GM12864 (cell line): ENCODE measurements at places on chromosomes 3 and 15.

DNA sequence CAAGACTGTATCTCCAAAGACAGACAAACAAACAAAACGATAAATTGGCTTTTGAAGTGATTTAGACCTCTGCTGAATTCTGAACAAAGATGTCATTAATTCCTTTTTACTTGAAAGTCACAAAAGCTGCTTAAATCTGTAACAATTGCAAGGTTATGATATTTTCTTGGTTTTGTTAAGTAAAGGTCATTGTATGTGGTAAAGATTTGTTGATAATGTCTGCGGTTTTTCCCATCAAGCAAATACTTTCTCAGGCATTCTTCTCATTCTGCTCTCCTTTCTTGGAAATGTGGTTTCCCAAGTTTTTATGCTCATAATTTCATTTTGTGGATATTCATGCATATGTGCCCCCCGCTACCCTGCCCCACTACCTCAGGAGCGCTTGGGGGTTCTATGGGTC lies 116.5 kb downstream of the SLMAP start:
- DNase-seq: no peak

DNA sequence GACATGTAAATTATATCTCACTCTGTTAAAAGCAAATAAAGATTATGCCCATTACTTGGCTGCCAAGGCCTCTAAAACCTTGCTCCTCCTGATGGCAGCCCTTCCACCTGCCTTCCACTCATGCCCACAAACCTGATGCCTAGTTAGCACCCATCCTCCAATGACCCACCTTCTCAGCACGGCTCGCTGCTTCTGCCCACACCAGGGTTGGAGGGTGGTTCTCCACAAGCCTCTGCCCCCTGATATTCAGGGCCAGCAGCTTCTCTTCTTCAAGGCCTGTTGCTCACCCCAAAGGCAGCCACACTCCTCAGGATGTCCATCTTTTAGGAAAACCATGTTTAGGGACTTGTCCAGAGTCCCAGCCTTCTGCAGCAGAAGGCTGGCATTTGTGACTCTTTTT lies 263.4 kb upstream of the TLE3 start:
- DNase-seq: no peak

GRCh38 chr3:112437146-112438022 lies 61.9 kb downstream of the BTLA start:
- DNase-seq: no peak

GRCh38 chr3:128492671-128493569 lies at the start of gene GATA2:
Gene GATA2, minus strand, starts transcription at chr3:128493201. Its CDS starts 6,170 bp downstream, at chr3:128487031.
- DNase-seq: no peak

GRCh38 chr15:31598620-31599019 lies 272.0 kb downstream of the KLF13 start:
- DNase-seq: no peak

DNA sequence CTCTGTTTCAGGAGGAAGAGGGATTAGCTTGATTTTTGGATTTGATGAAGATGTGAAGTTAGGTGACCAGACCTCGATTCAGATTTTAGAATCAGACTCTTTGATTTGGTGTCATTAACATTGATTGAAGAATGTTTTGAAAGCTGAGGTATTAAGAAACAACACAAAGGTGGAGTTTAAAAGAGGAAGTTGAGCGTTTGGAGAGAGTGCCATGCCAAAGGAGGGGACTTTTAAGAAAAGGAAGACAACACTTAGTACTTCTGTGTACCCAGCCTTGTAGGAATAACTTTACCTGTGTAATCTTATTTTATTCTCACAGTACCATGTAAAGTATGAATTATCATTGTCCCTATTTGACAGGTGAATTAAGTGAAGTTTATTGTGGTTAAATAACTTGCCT lies 34.4 kb downstream of the PPARG start:
- no peak for DNase-seq

- no peak for DNase-seq
Observed at GRCh38 chr3:116833202-116833601, 123.6 kb downstream of the TUSC7 start.

GRCh38 chr3:39169712-39170111 lies 16.3 kb upstream of the CSRNP1 start:
- no peak for DNase-seq

- no peak for DNase-seq
Observed at GRCh38 chr15:22895465-22896190, 57.2 kb downstream of the NIPA2 start.
